ENCODE measurements at places on chromosomes 5 and 9. TPM values are rescaled to one million over a fixed set of nuclear protein-coding genes. Genes with fewer than 3 reads are reported as not detected.

The REXO4 gene
- 12.3 TPM for total RNA-seq

The LEAP2 gene
- 168 TPM for total RNA-seq

DNA sequence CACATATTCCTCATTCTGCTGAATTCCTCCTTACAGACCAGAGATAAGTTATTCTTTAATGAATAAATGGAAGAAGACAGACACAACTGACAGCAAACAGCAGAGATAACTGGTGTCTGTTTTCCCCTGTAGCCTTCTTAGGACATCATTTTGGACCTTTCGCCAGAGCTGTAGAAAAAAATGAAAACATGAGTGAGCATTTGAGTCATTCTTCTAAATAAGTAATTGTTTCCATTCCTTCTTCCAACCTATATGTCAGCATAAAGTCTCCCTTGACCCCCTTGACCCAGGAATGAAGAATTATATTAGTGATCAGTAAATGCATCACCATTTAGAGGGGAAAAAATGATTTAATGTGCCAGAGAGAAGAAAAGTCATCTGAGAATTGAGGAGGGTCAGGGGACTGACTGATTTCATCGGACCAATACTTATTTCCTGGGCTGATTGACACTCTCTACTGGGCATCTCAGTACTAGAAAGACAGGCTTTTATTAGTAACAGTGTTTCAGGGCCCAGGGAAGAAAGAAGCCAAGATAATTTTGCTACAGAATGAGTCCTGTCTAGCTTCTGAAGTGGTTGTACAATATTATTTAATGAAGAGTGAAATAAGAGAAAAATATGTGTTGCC is 597.0 kb downstream of the PSAT1 start:
- no peak for DNase-seq

DNA sequence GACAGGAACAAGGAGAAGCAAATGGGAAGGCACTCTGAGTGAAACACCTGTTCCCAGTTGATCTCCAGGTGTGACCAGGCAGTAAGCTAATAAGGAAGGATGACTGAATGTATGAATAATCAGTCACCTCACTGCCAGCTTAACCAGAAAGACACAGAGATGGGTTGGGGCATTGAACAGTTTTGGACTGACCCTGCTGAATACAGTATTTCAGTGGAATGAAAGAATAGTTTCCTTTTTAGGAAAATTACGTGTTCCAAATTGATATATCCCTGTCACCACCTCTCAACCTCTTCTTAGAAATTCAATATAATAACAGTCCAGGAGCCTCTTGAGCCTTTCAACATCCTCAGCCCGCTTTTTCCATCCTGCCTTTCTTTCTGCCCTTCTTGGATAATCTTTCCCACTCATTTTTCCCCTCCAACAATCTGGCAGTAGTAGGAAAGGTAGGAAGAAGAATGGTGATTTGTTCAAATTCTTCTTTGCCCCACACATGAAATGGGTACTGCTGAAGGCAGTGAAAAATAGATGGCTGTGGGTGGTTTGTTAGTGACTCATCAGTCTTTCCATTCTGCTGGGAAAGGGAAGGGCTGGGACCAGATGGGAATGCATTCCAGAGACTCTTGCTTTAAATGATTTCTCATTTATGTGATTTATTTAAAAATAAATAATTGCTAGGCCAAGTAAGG is 117.9 kb downstream of the ZSWIM6 start:
- no peak for DNase-seq

DNA sequence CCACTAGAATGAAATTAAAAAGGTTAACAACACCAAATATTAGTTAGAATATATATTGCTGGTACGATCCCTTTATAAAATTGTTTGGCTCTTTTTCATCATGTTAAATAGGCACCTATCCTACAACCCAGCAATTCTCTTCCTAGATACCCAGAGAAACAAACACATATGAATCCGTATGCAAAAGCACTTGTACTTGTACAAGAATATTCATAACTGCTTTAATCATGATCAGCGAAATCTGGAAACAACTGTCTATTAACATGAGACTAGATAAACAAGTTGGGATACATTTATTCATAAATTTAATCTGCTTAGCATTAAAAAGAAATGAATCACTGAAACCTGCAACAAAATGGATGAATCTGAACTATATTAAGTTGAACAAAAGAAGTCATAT is 113.7 kb upstream of the MAP1B start:
- DNase-seq = no peak

DNA sequence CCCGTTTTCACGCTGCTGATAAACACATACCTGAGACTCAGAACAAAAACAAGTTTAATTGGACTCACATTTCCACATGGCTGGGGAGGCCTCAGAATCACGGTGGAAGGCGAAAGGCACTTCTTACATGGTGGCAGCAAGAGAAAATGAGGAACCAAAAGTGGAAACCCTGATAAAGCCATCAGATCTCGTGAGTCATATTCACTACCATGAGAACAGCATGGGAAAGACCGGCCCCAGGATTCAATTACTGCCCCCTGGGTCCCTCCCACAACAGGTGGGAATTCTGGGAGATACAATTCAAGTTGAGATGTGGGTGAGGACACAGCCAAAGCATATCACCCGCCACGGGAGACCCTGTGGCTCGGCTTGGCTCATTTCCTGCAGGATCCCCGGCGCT is 20.2 kb downstream of the EXD3 start:
- no peak for DNase-seq
